ENCODE measurements at places on chromosomes 7 and 10.

DNA sequence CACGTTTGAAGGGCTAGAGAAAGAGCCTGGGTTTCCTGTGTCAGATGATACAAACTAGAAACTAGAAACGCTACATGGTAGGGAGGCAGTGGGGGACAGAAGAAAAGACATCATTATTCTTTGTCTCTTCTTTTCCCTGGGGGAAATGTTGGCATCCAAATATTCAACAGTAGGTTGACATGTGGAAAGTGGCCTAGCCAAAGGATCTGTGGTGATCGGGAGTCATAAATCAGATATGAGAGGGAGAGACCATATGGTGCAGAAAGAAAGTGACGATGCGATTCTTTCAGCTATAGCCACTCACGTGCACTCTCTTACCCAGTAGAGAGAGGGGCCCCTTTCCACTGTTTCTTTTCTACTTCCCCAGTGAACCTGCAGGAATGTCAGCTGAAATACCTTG, 964.7 kb downstream of the LRMDA start:
- no peak for DNase-seq

GRCh38 chr7:746155-747061, 19.3 kb upstream of the PRKAR1B start:
- no peak for DNase-seq

GRCh38 chr7:90320801-90321494, at the start of gene FAM237B:
FAM237B (minus strand) TSS chr7:90321304; CDS start chr7:90319748, 1,556 bp downstream.
- no peak for DNase-seq

- DNase-seq: no peak
These were observed 6.2 kb downstream of the EIF3B start for GRCh38 chr7:2360796-2361195.

DNA sequence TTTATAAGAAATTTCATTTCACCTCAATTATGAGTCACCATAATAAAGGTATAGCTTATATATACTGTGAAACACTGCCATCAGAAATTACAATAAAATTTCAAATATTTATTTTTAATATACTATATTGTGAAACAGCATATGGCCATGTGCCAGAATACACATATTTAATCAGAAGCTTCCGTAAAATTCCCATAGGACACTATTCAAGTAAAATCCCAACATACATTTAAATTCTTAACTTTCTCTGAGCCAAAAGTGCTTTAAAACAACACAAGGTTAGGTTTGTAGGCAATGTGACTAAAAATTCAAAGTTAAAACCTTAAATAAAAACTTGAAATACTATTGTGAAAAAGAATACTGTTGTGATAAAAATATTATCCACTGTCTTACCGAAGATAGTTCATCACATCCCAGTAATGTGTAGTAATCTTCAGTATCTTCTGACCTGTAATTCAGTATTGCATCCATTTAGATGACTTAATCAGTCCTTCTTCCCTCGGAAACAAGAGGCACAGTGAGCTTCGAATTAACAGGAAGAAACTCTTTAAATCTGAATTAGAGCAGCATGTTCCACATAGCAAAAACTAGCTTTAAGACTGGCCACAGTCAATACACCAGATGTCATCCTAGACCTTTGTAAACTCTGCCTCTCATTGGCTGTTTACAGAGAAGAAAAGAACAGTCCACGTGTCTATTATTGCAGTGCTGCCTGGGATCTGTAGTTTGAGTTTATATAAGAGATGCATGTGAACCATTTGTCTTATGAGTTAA, at the start of gene DNAJC12:
TSS of gene DNAJC12 (minus strand) at position 648 of the 774 bp plus-strand sequence. CDS start at position 471, 177 bp downstream.
- DNase-seq: no peak

DNA sequence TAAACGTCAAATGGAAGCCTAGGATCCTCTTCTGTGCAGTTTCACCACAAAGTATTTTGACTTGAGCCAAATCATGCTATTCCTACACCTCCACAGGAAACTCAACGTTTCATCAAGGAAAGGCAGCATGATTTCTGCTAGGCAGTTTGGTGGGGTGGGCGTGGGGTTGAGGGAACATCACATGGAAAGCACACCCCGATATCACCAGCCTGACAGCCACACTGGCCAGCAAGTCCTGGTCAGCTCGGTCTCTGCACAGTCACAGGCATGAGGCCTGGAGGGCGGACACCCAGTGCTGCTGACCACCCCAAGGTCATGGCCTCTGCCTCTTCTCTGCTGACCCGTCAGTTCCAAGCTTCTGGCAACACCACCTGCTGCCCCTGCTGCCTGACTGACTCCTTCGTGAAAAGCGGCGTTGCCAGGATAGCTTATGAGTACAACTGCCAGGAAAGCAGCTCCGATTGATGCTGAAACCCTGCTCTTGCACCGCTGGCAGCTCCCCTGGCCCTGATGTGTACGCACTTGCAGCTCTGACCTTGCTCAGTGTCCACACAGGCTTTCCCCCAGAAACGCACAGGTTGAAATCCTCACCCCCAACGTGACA, 171.5 kb downstream of the DIP2C start:
- DNase-seq: no peak

GRCh38 chr7:44489955-44490350, 505 bp downstream of the NUDCD3 start:
- no peak for DNase-seq

GRCh38 chr10:110568055-110568735, 700 bp downstream of the SMC3 start:
- DNase-seq: no peak

GRCh38 chr7:78529392-78529791, 730.8 kb downstream of the PHTF2 start:
- no peak for DNase-seq

- DNase-seq: no peak
These were observed 9.4 kb downstream of the EBF3 start for GRCh38 chr10:129954492-129955315.

DNA sequence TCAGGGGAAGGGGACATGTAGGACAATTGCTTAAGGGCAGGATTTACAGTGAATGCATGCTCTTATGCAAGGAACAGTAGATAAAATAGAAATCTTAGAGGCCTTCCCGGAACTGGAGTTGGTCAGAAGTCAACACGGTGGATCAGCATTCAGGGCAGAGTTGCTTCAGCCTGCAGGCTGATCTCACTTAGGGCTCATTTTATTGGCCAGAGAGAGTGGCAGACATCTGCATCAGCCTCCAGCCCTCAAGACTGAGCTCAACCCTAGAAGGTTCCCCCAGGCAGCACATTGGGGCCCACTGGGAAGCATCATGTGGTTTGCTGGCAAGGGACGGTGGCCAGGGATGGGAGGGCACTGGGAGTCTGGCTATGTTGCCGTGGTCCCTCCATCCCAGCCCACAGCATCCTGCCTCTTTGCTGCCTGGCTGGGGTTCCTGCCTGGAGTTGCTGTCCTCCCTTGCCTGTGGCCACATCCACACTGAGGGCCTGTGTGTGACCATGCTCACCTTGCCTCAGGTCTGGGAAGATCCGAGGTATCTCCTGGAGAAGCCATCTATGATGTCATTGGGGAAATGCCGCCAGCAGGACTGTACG, 13.0 kb downstream of the SCART1 start:
- DNase-seq: no peak

GRCh38 chr10:118957966-118958365, 71.5 kb upstream of the NANOS1 start:
- no peak for DNase-seq

- no peak for DNase-seq
These were observed 70.9 kb upstream of the CHST15 start for GRCh38 chr10:124164264-124164663.

- DNase-seq: no peak
These were observed 140.4 kb downstream of the NRBF2 start for GRCh38 chr10:63273577-63273976.

Measured in iPS DF 19.7 (cell line).